ENCODE measurements at places on chromosomes 16 and 17.

- DNase-seq, result peak; percentile 97
These were observed at the start of gene AP2B1 for GRCh38 chr17:35587074-35587961. AP2B1 (plus strand) TSS chr17:35587322; CDS start chr17:35594031, 6,709 bp downstream.

- no peak for DNase-seq
These were observed 408.7 kb downstream of the SLC39A11 start for GRCh38 chr17:72683506-72684404.

- no peak for DNase-seq
These were observed 22.9 kb downstream of the CDK12 start for GRCh38 chr17:39484178-39484577.

DNA sequence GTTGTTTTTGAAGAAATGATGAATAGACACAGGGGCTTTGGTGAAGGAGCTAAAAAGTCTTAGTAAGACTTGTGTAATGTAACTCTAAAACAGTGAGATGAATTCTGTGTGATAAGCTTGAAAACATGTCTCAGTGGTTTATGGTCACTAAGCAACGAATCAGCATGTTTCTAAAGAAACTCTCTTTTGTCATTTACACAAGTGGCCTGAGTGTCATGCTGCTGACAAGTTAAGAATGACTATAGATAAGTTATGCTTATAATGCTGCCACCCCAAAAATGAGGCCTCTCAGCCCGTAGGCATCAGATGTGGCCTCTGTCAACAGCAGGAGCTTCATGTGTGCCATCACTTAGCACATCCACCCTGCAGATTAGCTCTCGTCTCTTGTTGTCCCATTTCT lies 8.7 kb downstream of the COX10 start:
- DNase-seq, result no peak

DNA sequence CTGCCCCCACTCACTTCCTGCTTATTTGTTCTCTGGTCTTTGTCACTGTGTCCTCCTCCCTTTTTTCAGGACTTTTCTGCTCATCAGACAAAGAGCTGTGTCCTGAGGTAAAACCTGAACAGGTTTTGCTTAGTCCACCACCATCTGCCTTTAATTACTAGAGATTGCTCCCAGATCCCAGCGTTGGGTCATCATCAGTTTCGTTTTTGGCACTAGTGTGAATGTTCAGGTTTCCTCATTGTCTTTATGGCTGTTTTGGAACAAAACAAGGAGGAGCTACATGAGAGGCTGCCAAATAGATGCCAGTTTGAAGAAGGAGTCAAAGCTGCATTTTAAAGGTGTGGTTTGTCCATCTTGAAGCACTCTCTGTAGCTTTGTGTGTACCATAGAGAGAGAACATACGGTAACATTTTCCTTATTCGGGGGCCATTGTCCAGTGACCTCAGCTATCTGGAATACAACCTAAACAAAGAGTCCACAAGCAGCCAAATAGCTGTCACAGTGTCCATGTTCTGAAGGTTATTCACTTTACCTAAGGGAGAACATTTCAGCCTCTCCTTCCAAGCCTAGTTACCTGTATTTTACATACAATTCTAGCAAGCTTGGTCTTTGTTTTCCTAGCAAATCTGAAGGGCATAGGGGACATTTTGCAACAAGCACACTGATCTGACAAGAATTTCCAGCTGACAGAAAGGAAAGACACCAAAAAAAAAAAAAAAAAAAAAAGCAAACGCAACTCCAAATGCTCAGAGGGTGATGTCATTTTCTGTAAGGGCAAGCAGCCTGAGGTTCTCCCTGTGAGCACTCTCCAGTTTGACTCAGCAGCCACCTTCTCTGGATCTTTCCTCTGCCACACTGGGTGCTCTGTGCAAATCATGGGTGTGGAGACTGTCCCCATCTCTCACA lies 196.1 kb downstream of the NTN1 start:
- DNase-seq, result no peak

- no peak for DNase-seq
These were observed 335.5 kb upstream of the ZFHX3 start for GRCh38 chr16:73383195-73383987.
